HFF-Myc (cell line): ENCODE measurements at places on chromosomes 2 and 18.

DNA sequence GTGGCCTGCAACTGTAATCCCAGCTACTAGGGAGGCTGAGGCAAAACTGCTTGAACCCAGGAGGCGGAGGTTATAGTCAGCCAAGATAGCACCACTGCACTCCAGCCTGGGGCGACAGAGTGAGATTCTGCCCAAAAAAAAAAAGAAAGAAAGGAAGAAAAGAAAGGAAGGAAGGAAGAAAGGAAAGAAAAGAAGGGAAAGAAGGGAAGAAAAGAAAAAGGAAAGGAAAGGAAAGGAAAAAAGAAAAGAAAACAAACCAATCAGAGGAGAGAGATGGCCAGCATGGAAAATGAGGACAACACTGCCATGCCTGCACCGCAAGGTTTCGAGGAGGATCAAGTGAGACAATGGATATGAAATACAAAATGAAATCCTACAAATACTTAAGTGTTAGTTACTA lies 34.7 kb downstream of the NOL10 start:
- DNase-seq: no peak

GRCh38 chr2:54678719-54679118 lies 44.7 kb upstream of the EML6 start:
- DNase-seq: no peak

DNA sequence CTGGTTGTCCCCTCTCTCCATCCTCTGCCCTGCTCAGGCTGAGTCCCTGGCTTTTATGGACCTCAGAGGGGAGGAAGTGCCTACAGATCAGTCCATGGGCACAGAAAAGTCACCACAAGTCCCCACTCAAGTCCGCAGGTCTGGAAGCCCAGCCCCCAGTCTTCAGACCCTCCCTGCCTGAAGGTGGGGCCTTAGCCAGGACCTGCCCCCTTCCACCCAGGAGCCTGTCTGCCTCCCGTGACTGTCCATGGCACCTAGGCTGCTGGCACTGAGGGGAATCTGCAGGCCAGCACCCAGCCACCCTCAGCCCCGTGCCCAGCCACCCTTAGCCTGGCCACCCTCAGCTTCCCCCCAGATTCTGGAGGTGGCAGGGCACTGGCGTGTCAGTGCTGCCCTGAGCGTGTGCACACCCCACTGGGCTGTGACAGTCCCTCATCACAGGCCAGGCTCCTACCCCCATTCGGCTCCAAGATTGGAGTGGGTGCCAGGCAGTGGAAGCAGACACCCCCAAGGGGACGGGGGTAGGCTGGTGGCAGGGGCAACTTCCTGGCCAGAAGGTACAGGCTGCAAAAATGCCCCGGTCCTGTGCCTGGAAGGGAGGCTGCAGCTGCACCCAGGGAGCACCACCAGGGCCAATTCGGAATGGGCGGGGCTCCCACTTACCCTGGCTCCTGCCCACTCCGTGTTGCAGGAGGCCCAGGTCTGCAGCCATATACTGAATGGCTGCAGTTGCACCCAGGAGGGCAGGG lies 154.7 kb upstream of the RMP24 start:
- no peak for DNase-seq

DNA sequence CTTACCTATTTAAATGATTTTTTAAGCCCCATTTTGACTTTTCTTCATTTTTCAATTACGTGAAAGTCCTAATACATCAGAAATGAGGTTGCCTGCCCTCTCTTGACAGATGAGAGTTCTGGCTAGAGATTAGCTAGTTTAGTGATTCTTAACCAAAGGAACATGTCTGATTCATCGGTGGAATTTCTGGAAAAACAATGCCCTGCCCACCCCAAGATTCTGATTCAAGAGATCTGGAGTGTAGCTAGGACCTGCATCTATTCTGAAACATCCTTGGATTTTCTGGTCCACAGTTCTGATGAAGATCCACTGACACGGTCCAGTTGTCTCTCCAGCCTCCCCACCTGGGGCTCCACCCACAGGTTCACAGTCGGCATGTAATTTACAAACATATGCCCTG lies 111.2 kb downstream of the KLF7 start:
- no peak for DNase-seq

DNA sequence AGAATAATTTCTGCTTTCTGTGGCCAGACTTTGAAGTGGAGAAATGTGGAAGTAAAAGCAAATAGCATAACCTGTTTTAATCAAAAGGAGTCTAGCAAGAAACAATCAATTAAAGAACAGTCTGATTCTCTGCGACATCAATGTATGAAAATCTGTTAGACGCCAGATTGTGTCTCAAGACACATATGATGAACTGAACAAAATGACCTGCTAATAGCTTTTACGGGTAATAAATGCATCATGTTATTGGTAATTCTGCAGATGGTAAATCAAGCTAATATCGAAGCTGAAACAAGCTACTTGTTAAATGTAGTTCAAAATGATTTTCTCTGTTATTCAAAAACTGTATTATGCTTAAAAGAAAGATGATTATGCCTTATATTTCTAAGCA lies 208.5 kb upstream of the FIGN start:
- DNase-seq: no peak
